ENCODE measurements at places on chromosomes 2 and 18.

DNA sequence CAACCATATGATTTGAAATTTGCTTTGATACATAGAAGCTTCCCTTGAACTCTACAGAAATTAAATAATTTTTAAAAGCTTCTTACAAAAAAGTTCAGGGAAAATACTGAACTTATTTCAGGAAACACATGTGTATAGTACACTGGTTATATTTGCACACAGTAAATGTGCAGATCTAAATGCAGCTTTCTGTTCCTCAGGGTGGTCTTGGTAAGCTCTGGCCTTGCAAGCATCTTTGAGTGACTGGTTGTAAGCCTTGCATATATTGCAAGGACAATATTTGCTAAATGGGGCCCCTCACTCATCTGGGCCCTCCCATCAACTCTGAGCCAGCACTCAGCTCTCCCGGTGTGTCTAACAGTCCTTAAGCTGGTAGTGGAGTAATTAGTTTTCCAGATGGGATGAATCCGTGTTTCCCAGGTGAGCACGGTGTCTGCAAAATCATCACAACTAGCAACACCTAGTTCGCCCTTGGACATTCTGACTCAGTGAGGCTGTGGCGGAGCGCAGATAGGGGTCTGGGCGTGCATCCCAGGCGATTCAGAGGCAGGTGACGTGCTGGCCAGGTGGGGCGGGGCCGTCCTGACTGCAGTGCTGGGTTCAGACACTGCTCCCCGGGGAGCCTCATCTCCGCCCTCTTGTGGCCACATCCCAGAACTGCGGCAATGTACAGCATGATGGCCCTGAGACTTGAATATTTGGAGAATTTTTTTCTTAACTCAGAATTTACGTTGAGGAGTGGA is 149.6 kb downstream of the MBP start:
- peak; percentile 91 for DNase-seq

DNA sequence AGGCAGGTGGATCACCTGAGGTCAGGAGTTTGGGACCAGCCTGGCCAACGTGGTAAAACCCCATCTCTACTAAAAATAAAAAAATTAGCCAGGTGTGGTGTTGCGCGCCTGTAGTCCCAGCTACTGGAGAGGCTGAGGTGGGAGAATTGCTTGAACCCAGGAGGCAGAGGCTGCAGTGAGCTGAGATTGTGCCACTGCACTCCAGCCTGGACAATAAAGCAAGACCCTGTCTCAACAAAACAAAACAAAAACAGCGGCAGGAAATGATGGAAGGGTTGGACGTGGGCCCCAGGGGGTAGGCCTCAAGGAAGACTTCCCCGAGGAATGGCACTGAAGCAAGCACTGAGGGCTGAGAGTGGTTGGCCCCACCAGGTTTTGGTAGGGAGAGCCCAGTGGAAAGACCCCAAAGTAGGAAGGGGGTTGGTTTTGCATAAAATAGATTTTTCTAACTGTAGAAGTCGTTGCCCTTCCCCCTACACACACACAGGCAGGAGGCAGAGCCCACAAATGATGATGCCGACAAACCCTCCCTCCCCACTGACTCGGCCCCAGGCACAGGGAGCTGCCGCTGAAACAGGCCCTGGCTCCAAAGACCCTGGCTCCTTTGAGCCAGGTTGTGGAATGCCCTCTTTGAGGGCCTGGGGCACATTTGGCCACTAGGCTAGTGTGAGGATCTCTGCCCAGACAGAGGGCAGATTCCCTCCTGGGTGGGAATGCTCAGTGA is 104.8 kb downstream of the CABLES1 start:
- DNase-seq, result no peak

GRCh38 chr18:51490417-51490816 is 292.9 kb upstream of the MEX3C start:
- DNase-seq, result no peak

DNA sequence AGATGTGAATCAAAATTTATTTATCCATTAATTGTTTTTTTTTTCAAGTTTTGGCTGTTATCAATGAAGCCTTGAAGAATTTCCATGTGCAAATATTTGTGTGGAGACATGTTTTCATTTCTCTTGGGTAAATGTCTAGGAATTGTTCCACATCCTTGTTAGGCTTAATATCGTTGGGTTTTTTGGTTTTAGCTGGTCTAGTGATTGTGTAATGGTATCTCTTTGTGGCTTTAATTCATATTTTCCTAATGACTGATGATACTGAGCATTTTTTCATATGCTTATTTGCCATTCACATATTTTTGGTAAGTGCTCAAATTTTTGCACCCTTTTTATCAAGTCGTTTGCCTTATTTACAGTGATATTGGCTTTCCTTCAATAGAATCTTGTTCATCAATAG is 250.3 kb upstream of the EPHA4 start:
- DNase-seq, result no peak

GRCh38 chr2:112182581-112183034 is 44.4 kb downstream of the FBLN7 start:
- no peak for DNase-seq

DNA sequence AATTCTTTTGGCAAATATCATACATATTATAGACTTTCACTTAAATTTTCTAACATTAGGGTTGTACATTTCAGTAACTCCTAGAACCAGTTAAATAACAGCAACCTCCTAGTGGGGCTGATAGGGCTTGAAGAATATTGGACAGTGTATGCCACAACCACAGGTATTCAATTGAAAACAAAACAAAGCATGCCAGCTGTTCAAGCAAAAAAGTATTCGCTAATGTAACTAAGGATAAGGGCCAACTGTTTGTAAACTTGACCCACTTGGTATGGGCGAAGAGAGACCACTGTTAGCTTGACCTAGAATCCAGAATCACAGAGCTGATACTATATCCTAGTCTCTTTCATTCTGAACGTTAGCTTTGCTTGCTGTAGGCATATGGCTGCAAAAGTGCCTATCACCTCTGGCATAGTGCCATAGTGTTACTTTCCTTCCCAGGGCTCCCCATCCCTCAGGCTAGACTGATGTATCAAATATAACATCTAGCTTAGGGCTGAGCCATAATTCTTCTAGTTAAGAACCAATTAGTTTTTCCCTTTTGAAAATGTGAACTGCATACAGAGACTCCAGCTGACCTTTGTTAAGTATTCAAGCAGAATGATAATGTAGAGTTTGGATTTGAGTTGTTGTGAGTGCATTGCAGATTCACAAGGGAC is 458.8 kb upstream of the NRXN1 start:
- DNase-seq, result no peak

- no peak for DNase-seq
Measured at GRCh38 chr18:48363175-48363574, 46.0 kb downstream of the ZBTB7C start.
